Type B pancreatic cell (in vitro differentiated cells): ENCODE measurements at places on chromosomes 13 and 19.

- DNase-seq, result no peak
These were observed 26.2 kb downstream of the EXOSC8 start for GRCh38 chr13:37026771-37027170.

- no peak for DNase-seq
These were observed 25.7 kb downstream of the CCNE1 start for GRCh38 chr19:29837448-29837981.

- DNase-seq, result no peak
These were observed 19.1 kb downstream of the CPB2 start for GRCh38 chr13:46085737-46086136.

GRCh38 chr19:39212375-39212742, 8.3 kb upstream of the SYCN start:
- no peak for DNase-seq

- no peak for DNase-seq
These were observed 43.9 kb downstream of the SIAH3 start for GRCh38 chr13:45807520-45808099.

GRCh38 chr13:67023130-67023876, 206.8 kb downstream of the PCDH9 start:
- no peak for DNase-seq

- DNase-seq, result no peak
These were observed at the start of gene ZNF471 for GRCh38 chr19:56507446-56508289. ZNF471 (plus strand) TSS chr19:56507855; CDS start chr19:56511572, 3,717 bp downstream.

GRCh38 chr13:60679928-60680694, 283.1 kb downstream of the TDRD3 start:
- no peak for DNase-seq

- DNase-seq, result no peak
These were observed 216.2 kb downstream of the MAB21L1 start for GRCh38 chr13:35260316-35260715.
